ENCODE measurements at places on chromosomes 4 and X.

DNA sequence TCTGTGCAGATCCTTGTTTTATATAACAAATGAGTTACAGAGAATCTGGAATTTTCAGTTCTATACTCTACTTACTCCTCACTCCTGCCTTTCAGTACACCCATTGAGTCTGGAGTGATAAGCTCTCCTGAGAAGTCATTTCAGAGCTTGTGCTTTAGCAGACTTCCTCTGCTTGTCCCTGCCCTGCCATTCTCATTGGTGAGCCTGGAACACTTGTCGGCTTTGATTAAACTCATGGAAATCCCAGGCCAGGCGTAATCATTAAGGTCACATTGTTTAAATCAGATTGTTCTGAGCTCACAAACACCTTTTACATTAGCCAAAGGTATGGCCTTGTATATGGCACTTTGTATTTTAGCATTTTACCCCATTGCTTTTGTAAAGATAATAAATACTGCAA is 102.7 kb downstream of the CNKSR2 start:
- no peak for DNase-seq

DNA sequence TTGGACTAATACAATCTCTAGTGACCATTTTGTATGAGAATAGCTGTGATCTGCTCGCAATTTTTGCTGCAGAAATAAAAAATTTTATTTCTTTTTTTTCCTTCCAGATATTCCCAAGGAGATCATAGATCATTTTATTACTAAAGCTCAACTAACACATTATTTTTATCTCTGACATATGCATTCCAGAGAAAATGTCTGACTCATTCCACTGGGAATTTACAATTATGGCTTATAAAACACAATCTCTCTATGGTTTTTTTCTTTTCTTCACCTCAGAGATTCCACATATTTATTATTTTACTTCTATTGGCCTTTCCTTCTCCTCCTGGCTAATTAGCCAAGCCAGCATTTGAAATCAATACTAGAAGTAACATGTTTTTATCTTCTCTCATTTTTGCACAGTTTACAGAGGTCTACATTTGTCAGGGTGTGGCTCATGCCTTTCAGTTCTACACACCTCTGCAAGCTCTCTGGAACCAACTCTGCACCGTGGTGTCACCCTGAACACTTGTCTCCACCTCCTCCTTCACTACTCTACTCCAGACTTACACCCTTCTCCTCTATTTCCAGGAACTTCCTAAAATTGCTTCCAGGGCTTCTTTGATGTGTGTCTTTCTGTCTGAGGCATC is 59.8 kb upstream of the GPM6A start:
- DNase-seq = no peak

DNA sequence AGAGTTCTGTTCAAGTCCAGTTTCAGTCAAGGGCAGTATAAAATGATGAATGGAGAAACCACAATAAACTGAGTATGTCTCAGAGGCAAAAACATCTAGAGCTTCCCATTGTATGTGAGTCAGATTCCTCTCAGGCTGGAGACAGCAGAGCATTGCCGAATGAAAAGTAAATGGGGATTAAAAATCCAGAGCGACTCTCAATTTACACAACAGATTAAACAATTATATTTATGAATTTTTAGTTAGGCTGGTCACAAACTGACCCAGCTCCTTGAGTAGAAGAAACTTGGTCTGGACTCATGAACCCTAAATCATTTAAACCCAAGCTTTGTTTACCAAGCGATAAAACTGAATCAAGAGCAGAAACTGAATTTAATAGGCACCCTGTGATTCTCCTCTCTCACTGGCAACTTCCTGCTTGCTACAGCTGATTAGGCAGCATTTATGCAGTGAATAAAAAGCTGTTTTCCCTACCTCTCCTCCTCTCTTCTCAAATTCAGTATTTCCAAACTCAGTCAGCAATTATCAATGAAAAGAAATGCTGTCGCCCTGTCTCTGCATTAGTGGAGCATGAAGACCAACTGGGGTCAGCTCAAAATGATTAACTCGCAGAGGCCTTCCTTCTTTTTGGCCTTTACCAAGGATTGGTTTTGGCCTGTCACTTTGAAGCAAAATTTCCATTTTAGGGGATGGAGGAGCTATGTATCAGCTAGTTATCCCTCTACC is 568.0 kb downstream of the PDHA2 start:
- no peak for DNase-seq

- no peak for DNase-seq
Measured at GRCh38 chrX:10240918-10241317, 84.1 kb downstream of the CLCN4 start.

DNA sequence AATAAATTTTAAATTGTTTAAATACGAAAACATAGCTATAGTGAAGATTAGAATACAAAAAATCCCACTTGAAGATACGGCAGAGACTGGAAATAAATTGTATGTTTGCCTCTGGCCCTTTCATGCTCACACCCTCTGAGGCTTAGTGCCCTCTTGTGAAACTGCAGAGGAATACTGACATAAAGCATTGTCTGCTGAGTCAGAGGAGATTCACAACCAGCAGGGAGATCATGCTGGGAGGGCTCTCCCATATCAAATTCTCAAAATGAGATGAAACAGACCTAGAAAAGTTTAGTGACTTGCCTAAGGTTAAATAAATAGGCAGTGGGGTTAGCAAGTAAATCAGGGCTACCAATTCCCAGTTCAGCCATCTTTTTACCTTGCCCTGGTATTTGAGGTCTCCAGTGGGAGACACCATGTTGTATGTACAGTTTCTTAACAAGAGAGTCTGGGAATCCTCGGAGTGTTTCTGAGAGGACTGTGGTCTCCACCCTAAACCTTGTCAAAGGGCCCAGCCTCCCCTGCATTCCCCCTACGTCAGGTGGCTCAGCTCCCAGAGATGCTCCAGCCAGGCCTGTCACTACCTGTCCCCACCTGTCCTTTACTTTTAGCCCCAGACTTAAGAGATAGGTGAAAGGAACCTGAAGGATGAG is 581.4 kb upstream of the DIPK2B start:
- no peak for DNase-seq

DNA sequence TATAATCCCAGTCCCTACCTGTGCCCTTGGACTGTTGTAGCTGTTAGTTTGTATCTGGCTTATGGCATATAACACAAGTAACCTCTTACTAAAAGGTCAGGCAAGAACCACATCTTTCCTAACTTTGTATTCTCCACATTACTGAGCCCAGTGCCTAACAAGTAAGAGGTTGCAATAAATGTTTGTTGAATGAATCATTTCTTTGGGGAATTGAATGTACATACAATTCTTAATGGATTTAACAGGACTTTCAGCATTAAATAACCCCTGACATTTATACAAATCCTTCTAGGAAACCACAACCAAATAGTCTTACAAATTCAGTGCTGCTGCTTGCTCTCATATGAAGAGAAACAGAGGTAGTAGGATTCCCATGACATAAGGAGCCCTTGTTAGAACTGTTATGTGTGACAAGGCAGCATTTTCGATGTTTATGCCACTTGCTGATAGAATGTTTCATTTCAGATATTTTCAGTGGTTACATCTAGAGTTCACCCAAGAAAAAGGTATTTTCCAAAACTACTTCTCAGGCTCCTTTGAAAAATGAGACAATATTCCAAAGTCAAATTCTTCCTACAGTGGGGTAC is 62.0 kb downstream of the MBNL3 start:
- no peak for DNase-seq

GRCh38 chr4:153880983-153881382 is 92.1 kb upstream of the SFRP2 start:
- no peak for DNase-seq

GRCh38 chr4:38800366-38800765 is 4.2 kb downstream of the TLR1 start:
- no peak for DNase-seq

GRCh38 chr4:1081689-1082040 is 31.7 kb downstream of the RNF212 start:
- no peak for DNase-seq

- DNase-seq = no peak
Measured at GRCh38 chr4:172666711-172667368, 501.8 kb upstream of the GALNT7 start.

DNA sequence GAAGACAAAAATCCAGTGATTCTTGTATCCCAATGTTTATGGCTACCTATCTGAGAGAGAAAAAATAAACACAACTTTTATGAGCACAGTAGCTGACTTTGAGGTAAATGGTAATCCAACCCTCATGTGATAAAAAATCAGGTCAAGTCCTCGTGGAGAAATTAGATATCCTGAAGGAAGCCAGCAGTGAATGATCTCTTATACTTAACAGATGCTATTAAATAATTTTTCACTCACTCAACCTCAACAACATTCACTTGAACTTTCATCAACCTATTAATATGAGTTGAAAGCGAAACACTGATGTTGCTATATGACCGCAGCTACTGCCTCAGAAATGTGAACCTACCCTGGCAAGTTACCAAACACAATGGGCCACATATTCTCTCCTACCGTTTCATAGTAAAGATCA is 105.4 kb downstream of the GPC3 start:
- no peak for DNase-seq

DNA sequence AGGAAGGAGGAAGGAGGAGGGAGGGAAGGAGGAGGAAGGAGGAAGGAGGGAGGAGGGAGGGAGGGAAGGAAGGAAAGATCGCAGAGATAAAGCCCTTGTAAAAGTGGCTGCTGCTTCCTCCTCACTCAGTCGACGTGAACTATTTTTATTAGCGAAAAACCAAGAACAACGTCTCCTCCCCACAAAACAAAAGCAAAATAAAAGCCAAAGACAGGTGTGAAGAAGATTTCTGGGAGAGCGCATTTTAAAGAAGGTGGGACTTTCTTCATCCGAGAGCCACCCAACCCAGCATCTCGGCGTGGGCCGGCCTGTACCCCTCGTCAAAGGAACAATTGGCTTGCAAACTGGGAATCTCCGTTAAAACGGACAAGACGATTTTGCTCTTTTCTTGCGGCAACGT is 40.7 kb upstream of the ASMTL start:
- DNase-seq = no peak

- DNase-seq = no peak
Measured at GRCh38 chr4:139853309-139853708, 187.7 kb downstream of the MGST2 start.

- DNase-seq = no peak
Measured at GRCh38 chrX:148381603-148382002, 118.8 kb upstream of the AFF2 start.

- no peak for DNase-seq
Measured at GRCh38 chr4:71768123-71768522, 15.8 kb downstream of the GC start.

GRCh38 chr4:8329859-8330761 is 60.6 kb downstream of the HTRA3 start:
- no peak for DNase-seq

GRCh38 chr4:153028535-153028934 is 92.4 kb downstream of the FHDC1 start:
- no peak for DNase-seq

DNA sequence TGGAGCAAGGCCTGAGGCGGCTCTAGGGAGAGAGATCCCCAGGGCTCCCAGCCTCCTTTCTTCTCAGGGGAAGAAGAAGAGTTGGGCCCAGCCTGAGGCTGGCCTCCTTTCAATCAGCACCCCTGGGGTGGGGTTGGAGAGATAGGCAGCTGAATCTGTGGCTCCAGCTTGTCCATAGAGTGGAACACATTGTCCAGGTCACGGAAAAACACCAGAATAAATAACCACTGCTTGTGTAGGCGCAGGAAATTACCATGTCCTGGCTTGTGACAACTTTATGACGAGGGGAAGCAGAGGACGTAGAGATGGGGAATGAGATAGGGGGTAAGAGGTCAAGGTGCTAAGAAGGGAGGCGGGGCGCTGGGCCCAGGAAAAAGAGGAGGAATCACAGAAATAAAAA is 80.8 kb upstream of the EFNB1 start:
- DNase-seq = no peak

DNA sequence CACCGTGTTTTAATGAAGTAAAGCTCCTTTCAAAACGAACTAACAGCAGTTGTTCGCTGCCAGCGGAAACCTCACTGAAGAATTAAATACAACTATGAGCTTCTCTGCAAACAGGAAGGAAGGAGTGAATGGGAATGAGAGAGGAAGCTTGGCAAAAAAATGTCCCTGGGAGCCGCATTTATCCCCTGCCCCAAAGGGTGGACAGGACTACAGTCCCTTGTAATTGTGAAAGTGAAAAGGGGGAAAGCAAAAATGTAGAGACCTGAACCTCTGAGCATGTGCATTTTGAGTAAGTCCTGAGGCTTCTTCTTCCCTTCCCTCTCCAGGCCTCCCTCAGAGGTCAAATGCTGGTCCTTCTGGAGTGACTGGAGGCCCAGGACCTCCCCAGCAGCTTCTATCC is 53.8 kb upstream of the BMP2K start:
- no peak for DNase-seq

DNA sequence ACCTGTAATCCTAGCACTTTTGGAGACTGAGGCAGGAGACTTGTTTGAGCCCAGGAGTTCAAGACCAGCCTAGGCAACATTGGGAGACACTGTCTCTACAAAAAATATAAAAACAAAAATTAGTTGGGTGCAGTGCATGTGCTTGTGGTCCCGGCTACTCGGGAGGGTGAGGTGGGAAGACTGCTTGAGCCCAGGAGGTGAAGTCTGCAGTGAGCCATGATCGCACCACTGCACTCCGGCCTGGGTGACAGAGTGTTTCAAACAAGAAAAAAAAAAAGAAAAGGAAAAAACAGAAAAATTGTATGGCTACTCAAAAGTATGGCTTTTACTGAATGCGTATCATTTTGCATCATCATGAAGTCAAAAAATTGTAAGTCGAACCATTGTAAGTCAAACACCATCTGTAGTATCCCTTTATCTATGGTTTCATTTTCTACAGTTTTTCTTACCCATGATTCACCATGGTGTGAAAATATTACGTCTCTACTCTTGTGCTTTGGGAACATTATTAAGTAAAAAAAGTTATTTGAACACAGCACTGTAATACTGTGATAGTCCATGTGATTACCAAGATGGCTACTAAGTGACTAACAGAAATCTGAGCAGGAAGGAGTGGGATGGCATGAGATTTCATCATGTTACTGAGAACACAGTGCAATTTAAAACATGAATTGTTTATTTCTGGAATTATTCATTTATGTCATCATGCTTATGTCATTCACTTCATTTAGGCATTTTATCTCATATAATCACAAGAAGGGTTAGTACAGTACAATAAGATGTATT is 26.5 kb upstream of the MANBA start:
- no peak for DNase-seq

DNA sequence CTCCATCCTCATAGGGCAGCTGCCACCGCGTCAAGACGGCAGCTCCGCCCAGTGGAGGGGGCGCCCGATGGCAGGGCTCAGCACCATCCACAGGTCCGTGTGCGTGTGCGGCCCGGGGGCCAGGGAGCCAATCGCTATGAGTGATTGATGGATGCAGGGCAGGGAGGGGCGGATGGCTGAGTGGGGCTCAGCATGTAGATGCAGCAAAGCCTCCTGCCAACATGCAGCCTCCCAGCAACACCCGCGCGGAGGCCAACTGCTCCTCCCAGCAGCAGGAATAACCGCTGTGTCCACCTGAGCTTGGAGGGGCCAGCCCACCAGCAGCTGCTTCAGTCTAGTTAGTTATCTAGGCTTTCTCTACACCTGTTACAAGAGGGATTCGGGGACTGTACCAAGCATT is 77.4 kb downstream of the MTMR1 start:
- no peak for DNase-seq

DNA sequence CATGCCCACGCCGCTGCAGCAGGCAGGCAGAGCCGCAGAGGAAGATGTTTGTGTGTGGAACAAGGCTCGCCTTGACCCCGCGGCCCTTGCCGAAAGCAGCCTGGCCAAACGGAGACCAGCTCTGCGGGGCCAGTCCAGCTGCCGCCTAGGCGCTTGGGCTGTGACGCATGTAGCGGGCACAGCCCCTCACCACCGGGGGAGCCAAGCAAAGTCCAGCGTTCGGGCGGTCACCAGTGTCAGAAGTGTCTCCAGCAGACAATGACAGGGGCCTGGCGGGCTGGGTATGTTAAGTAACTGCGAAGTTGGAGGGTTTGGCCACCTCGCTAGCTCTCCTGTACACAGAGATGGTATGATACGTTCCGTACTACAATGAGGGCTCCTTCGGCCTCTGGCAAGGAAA is 1.3 kb downstream of the AMER1 start:
- DNase-seq = no peak
